ENCODE measurements at places on chromosomes 5 and 9. TPM values are rescaled to one million over a fixed set of nuclear protein-coding genes. Genes with fewer than 3 reads are reported as not detected.

EPB41L4A gene
- 4.8 TPM for polyA plus RNA-seq

CYSRT1 gene
- 5.6 TPM for polyA plus RNA-seq

NPM1 gene
- polyA plus RNA-seq: 1,039 TPM

CNTNAP3 gene
- 1.1 TPM for polyA plus RNA-seq

GRCh38 chr5:17186256-17186655 lies 31.2 kb upstream of the BASP1 start:
- DNase-seq: no peak

- no peak for DNase-seq
These were observed 24.6 kb downstream of the SH3RF2 start for GRCh38 chr5:145960848-145961600.

DNA sequence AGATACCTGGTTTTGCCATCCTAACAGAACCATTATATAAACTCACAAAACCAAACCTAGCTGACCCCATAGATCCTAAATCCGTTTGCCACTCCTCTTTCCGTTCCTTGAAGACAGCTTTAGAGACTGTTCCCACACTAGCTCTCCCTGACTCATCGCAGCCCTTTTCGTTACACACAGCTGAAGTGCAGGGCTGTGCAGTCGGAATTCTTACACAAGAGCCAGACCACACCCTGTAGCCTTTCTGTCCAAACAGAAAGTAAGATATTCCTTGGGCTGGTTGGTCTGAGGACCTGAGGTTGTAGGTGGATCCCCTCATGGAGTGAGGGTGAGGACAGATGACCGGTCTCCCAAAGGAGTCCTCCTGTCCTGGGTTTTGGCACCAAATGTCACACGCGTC lies 56.7 kb upstream of the NAA35 start:
- no peak for DNase-seq

DNA sequence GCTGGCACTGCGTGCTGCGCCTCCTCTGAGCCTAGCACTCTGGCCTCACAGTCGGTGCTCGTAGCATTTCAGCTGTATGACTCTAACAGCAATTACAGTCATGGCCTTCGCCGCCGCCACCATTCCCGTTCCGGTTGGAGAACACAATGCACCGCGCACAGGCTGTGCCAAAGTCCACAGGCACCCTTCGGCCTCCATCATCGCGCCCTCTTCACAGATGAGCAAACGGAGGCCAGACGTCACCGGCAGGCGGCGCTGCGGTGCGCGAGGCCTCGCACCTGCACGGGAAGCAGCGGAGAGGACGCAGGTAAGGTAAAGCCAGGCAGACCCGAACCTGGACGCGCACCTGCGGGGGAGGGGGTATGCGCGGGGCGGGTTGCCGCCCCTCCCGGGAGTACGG lies 128.9 kb downstream of the BARX1 start:
- DNase-seq: no peak

DNA sequence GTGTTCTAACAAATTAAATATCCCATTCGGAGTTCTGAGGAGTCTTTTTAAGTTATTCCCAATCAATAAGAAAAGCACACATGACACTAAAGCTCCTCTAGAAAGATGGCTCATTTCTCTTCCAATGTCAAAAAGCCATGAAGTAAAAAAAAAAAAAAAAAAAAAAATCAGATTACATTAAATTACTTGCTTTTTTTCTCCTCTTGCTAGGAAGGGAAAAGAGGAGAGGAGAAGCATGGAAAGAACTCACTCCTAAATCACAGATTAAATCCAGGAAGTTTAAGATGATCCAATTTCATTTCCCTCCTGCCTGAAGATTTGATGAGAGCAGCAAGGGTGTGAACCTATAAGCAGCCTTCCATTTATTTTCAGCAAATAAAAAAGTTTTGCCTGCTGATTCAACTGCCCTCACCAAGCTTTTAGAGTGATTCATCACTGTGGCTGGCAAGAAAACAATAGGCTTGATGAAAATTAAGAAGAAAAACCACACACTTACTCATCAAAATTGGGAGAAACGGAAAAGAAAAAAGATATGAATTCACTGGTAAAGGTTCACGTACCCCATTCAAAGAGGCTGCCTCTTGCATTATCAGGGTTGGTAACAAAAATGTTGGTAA lies 19.7 kb downstream of the MYO10 start:
- DNase-seq: no peak

GRCh38 chr5:74095871-74096270 lies 469.9 kb downstream of the ARHGEF28 start:
- DNase-seq: no peak

Data from muscle of leg (tissue), 16 donors.